CD4-positive, alpha-beta T cell treated with Interleukin-12 subunit alpha and Interleukin-12 subunit beta, for 1 hour (primary cell): ENCODE measurements at places on chromosomes 5 and 9.

DNA sequence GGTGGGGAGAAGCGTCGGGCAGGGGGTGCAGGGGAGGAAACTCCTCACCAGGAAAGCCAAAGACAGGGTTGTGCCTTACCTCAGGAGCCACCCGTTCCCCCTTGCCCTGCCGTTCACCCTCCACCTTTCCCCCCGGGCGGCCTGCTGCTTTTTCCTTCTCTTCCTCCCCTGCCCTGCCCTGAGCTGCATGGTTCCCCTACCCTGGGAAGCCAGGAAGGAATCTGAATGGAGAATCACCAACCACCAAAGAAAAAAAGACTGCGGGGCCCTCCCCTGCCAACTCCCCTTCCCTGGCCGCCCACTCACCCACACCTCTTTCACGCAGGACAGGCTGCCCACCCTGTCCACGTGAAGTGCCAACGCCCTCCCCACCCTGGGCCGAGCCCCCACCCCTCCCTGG is 820 bp upstream of the NFX1 start:
- peak; percentile 33 for DNase-seq

GRCh38 chr5:135326296-135327254 is 72.5 kb downstream of the MACROH2A1 start:
- no peak for DNase-seq

GRCh38 chr9:68861436-68861835 is 152.5 kb downstream of the PRKACG start:
- no peak for DNase-seq

- DNase-seq: no peak
Observed at GRCh38 chr5:88281322-88281721, 12.7 kb upstream of the TMEM161B start.
